ENCODE measurements at places on chromosomes 5 and 9.

GRCh38 chr5:145855763-145856267, 17.0 kb downstream of the GRXCR2 start:
- DNase-seq, result no peak

DNA sequence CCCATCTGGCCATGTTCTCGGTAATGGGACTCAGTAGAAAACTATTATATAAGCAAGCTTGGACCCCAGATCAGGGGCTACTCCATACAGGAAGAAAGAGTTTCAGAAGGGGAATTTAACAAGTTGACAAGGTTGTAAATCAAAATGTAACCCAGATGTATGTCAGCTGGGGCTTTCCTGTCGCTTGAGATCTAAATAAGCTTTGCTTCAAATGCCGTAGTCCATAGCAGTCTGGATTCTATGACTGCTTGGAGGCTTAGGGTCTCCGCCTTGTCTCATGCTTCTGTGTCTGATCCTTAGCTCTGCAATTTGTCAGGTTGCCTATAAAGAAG, 70.4 kb downstream of the TEX10 start:
- DNase-seq, result no peak

DNA sequence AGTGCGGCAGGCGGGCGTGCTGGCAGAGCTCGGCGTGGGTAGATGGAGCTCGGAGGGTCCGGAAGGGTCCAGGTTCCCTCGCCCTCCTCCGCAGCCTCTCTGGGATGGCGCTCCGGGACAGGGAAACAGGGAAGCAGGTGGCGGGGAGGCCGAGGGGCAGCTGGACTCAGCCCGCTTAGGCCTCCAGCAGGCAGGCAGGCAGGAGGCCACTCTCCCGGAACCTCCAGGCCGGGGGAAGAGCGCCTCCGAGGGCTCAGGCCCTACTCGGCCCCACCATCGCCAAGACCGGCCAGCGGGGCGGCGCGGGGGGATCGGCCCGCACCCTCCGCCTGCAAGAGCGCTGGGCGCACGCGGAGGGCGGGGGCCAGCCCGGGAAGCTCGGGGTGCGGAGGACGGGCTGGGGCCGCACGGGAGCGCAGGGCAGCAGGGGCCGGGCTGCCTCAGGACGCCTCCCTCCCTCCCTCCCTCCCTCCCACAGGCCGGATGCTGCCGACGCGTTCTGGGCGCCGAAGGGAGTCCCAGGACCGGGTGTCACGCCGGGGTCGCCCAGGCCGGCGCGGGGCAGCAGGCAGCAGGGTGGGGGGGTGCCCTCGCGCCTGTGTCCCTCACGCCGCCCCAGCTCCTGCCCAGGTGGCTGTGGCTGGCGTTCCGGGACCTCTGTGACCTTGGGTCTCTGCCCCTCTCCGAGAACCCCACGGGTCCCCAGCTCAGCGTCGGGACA, 977 bp downstream of the MGAT4B start:
- DNase-seq, result peak; percentile 37

- no peak for DNase-seq
Measured at GRCh38 chr5:62038024-62038423, 268.0 kb upstream of the KIF2A start.

DNA sequence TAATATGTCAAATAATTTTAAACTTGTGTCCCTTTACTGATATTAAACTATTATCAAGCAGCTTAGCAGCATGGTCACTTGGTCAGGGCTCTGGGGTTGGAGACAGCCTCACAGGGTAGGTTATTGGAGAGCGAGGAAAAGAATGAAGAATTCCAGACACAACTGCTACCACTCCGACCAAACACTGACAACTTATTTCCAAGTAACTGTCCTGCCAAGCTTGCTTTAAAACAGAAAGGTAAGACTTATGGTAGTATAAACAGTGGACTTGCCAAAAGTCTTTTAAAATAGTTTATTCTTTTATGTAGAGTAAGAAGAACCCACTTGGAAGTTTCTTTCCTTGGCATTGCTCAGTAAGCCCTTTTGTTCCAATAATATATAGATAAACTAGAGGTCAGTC, 364.1 kb downstream of the DEPDC1B start:
- DNase-seq, result no peak

DNA sequence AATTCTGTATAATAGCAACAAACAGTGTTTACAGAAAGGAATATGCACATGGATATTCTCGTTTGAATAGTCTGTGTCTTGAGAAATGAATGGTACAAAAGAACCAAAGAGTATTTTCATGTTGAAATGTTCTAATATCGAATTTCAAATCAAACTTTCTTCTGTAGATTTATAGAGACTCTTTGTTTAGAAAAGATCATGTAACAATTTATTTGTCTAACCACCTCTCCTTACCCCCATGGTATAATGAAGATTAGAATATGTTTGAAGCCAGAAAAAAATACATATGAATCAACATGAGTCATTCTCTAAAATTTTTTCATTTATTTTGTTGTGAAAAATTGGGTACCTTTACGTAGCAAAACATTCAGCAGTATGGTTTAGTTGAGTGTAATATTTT, 285.6 kb downstream of the PRR16 start:
- DNase-seq, result no peak

DNA sequence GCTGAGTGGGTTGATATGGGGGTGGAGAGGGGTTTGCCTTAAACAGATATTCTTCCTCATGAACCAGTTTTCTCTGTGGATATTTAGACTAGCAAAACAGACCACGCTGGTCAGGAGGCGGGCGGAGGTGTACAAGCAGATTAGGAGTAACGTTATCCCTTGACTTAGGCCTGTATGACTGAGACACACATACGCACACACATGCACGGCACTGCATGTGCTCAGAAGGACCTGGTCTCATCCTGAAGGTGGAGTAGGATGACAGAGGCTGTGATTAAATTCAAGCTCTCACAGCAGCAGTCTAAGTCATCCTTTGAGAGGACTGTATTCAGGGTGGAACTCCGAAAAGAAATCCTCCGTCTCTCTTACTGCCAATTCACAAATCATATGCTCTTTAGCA, 209.7 kb downstream of the DIRAS2 start:
- DNase-seq, result no peak

DNA sequence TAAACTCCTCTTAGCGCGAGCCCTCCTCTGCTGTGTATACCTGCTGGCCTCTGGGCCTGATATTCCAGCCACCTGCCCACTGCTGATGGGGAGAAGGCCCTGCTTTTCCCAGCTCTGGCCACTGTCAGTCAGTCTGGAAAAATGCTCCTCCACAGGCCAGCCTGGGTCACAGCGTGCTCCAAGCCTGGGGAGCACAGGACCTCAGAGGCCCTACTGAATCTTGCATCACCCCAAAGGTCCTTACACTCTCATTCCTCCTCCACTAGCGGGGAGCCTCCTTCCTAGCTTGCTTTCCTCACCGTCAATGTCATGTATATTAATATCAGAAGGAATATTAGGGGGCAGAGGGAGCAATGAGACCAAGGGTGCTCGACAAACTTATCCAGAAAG, 73.7 kb downstream of the SHB start:
- no peak for DNase-seq

GRCh38 chr9:74281674-74282073, 215.5 kb upstream of the RORB start:
- DNase-seq, result no peak

DNA sequence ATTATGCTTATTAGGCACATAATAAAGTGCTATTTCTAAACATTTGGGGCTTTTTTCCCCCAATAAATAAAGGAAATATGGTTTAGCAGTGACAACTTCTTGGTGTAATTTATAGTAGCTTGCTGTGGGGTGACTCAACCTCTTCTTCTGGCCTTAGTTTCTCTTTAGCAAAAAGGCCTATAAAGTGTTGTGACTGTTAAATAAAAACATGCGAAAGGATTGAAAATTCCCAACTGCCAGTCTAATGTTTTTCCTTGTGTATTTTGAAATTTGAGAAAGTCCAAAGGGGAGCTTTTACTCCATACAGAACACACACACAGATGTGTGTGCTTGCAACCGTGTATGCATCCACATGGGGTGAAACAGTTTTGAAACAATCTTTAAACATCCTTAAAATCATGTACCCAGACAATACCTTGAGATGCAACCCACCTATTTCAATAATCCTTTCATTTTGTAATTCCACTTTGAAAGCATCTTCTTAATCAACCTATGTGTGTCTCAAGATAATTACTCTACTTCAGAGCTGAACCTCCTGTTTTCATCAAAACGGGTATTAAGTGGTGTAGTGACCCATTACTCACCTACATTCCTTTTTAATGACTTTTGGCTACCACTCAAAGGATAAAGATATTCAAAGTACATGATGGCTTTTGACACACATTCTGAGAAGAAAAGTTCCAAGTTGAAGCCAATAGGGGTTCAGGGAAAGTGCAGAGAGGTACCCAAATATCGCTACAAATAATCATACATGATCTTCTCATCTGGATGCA, 123.8 kb downstream of the DROSHA start:
- DNase-seq, result no peak

DNA sequence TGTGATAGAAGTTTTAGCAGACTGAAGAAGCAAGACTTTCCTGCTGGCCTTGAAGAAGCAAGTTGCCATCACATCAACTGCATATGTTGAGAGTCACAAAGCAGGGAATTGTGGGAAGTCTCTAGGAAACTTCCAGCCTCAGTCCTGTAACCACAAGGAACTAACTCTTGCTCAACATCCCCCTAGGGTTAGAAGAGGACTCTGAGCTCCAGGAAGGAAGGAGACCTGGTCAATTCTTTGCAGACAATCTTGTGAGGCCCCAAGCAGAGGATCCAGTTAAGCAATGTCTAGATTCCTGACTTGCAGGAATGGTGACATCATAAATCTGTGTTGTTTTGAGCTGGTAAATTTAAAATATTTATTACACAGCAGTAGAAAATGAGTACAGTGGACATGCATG, 18.6 kb upstream of the ZNF366 start:
- no peak for DNase-seq

DNA sequence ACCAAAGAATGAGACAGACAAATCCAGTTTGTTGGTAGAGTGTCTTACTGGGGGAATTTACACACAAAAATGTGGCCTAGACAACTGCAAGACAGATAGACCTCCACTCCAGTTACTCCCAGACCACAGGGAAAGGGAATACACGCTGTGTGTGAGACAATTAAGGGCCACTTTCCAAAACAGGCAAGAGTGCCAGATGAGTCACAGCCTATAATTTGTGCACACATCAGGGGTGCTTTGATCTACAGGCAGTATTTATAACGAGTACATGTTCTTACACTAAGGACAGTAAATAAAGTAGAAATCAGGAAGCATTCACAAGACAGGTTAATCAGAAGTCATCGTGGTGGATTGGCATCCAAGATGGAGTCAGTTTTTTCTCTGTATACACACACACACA, 114.8 kb downstream of the ZNF622 start:
- DNase-seq, result no peak

DNA sequence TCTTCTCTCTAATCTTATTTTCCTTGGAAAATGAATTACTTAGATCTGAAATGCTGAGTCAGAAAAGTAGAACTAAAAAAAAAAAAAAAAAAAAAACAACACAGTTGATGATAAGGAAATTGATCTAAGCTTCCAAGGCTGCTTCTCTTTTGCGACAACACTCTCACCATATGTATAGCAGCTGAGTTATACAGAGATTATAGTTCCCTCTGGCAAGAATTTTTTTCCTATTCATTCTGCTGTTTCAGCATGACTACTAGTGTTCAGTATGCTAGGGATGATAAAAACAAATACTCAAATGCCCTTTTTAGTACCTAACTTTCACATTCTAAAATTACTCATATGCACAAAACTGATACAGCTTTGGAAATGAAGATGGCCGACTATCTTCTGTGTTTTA, 267.3 kb downstream of the MLLT3 start:
- DNase-seq, result no peak

DNA sequence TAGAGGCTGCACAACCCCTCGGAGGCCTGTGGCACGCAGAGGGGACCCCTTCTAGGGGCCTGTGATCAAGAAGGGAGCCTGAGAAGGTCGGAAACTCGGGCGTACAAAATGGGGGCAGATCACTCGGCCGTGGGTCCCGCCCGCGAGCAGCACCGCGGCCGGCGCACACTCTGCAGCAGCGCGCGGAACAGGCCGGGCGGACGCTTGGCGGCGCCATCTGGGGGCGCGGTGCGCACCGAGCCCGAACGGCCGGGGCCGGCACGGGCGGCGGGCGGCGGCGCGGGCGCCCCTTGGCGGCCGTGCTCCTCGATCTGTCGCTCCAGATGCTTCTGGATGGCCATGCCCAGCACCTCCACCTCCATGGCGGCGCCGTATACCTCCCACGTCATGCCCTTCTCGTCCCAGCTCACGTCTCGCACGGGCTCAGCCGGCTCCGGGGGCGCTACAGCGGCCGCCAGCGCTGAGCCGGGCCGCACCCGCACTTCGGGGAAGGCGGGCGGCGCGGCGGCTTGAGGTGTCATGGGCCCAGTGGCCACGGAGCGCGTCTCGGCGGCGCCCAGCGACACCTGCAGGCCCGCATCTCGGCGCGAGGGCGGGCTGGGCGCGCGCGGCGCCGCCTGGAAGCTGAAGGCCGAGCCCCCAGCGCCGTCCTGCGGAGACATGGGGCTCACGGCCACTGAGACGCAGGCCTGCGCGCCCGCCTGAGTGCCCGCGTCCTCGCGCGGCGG, 13.1 kb downstream of the GPRIN1 start:
- DNase-seq, result peak; percentile 69

DNA sequence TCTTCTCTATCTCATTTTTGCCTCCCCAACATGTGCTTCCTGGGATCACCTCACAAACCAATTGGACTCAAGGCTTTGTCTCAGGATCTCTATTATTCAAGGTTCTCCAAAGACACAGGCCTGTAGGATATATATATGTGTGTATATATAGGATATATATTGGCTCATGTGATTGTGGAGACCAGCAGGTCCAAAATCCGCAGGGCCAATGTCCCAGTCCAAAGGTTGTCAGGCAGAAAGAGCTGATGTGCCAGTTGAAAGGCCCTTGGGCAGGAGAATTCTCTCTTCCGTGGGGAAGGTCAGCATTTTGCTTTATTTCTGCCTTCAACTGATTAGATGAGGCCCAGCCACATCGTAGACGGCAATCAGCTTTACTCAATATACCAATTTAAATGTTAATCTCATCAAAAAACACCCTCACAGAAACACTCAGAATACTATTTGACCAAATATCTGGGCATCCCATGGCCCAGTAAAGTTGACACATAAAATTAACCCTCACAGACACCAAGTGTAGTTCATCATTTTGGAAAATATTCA, 1.3 kb upstream of the FBLL1 start:
- no peak for DNase-seq

DNA sequence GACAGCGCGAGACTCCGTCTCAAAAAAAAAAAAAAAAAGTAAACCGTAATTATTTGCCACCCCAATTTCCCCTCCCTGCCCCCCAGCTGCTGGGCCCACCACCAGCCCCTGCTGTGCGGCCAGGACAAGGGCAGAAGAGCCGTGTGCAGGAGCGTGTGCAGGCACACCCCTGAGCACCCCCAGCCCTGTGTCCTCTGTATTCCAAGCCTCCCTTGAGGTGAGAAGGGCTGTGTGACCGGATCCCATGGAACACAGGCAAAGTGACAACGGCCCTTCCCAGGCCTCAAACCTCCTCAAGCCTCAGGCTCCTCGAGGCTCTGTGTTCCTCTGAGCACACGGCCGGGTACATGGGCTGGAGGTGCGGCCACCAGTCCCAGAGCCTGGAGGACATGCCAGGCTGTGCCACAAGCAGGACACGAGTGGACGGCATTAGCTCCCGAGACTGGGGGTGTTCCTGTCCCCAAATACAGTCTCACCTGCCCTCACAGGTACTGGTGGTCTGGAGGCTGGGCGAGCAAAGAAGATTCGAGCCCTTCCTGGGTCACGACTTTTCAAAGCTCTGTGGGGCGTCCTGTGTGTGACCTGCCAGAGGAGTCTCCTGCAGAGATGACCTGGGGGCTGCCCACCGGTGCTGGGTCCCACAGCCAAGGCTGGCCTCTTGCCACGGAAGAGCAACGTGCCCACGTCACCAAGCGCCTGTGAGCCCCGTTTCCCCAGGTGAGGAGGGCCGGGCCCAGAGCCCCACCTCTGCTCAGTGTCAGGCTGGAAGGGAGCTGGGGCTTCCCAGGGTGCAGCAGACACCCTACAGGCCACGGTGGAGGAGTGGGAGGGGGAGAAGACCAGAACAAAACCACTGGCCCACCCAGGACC, 47.1 kb upstream of the SIMC1 start:
- no peak for DNase-seq

Data from activated naive CD4-positive, alpha-beta T cell treated with Interleukin-2 at 50 U/mL for 16 hours (primary cell).